CD8-positive, alpha-beta T cell (primary cell): ENCODE measurements at places on chromosomes 2 and 18. TPM values are rescaled to one million over a fixed set of nuclear protein-coding genes. Genes with fewer than 3 reads are reported as not detected.

Gene MC5R
- total RNA-seq, result not detected

Gene GATA6
- total RNA-seq, result 4.3 TPM

Gene NEU2
- total RNA-seq, result not detected

Gene SCYGR4
- total RNA-seq, result not detected

Gene PCARE
- total RNA-seq, result not detected

Gene DNAJC5G
- not detected for total RNA-seq

Gene HOXD12
- total RNA-seq, result not detected

Gene INPP5D
- 121 TPM for total RNA-seq

Gene GALNT13
- 0.14 TPM for total RNA-seq

Gene TEX44
- total RNA-seq, result not detected

Gene C1GALT1C1L
- not detected for total RNA-seq

Gene IL1RN
- not detected for total RNA-seq

Gene MRPL30
- 9.4 TPM for total RNA-seq

Gene TIMM21
- total RNA-seq, result 20.2 TPM

Gene MARS2
- total RNA-seq, result 8.4 TPM

Gene GBX2
- not detected for total RNA-seq

Gene PRSS56
- total RNA-seq, result not detected

Gene ZSWIM2
- total RNA-seq, result not detected

Gene HOXD1
- total RNA-seq, result not detected

Gene TACR1
- 0.08 TPM for total RNA-seq

Gene DYNAP
- total RNA-seq, result not detected

Gene SRD5A2
- not detected for total RNA-seq

Gene CLEC4F
- not detected for total RNA-seq
